Hematopoietic multipotent progenitor cell treated with erythropoietin and hydrocortisone succinate and interleukin-3 and kit ligand, for 8 days (in vitro differentiated cells): ENCODE measurements at places on chromosomes 4 and X.

- peak; percentile 5 for DNase-seq
Measured at GRCh38 chr4:79913581-79913980, 159.4 kb downstream of the ANTXR2 start.

GRCh38 chr4:26083987-26084386, 170.0 kb downstream of the SMIM20 start:
- DNase-seq = no peak

GRCh38 chr4:113457886-113458285, 303.7 kb downstream of the CAMK2D start:
- DNase-seq = no peak

DNA sequence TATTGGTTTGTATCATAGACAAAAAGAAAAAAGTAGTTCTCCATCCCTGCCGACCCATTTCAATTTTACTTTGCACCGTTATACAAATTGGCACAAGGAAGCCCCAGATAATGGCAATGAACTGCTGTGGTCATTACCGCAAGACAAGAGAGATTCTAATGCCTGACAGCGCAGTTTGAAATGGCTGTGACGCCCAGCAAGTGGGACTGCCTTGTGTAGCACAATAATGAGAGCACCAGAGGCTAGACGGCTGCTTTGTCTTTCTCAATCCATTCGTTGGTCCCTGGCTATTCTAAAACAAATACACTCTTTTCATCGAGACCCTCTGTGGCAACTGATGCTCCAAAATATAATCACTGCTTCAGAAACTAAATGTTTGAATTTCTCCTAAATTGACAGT, 192.4 kb upstream of the NEIL3 start:
- no peak for DNase-seq

DNA sequence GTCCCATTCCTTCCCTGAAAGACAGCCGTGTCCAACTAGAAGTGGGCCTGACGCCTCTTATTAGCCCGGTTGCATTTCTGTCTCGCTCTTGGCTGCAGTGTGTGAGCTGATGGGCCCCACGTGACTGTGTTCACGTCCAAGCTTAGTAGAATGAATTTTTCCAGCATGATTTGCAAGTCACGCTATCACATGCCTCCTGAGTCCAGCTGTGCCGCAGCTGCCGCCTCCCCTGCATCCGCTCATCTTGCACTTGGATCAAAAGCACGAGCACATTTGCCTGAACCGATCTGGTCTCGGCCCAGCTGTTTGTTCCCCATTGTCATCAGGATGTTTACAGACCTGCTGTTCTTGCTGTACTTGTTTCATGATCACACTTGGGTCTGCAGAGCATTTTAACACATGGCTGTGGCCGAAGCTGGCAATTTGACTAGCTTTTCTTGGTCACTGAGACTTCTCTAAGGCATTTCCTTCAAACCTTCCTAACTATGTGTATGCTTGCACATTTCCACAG, 126.5 kb downstream of the KIT start:
- DNase-seq = peak; percentile 19

DNA sequence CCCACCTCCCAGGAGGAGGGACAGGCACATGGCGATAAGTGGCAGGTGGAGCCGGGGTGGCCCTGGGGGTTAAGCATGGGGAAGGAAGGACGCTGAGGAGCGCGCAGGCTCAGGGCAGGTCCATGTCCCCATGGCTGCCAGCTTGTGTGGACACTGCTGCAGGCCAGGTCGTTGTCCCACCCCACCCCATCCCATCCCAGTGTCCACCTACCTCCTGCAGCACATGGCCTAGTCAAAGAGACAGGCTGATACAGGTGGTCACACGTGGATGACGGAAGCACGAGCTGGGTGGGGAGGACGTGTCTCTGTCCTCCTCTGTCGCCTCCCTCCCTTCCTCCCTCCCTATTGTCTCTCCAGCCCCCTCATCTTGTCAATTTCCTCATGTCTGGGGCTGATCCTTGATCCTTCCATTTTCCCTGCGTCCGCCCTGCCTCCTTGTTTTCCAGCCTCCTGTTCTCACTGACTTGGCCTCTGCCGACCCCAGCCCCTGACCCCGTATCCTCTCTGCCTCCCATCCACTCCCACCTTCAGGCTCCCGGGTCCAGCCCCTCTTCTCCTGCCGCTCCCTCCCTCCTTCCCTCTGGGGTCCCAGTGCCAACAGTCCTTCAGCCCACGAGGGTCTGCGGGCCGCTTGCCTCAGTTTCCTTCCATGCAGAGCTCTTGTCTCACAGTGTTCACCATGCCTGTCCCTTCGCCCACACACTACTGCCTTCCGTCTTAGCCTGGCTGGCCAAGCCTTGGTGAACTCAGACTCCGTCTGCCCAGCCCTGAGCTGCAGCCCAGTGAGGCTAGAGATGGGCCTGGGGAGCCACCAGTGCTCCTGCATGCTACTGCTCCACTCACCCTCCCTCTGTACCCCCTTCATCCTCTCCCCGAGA, 15.5 kb upstream of the ADD1 start:
- no peak for DNase-seq

- DNase-seq = no peak
Measured at GRCh38 chrX:136192839-136193414, 45.6 kb downstream of the FHL1 start.

DNA sequence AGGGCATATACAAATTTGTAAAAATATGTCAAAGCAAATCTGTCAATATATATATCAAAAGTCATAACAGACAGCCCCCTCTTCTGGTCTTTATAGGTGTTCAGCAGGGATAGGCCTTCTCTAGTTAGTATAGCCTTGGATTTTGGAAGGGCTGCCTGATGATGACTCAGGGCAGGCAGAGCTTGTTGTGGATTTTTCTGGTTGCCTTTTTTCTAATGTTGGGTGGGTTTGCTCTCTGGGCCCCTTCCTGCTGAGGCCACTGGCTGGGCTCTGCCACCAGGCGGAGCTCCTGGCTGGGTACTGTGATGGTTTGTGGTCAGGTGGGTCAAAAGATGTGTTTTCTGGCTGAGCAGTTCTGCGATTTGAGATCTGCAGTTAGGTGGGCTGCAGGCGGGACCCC, 294.2 kb downstream of the GRIA2 start:
- no peak for DNase-seq

- DNase-seq = no peak
Measured at GRCh38 chr4:40536032-40536431, 93.6 kb downstream of the RBM47 start.

DNA sequence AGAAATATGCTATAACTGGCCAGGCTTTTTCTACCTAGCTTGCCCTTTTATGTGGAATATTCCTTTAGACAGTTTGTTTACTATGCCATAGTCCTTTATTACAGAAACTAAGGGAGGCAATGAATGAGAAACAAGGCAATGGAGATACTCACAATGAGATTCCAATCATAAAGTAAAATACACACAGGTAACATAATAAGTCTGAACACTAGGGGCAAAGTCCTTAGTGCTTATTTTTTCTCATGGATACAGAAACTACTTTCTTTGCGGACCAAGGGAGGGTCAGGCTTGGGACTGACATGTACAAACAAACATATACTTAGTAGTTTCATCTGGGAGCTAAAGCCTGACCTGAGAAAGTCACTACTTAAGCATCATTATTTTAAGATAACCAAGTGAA, 16.0 kb upstream of the UGT8 start:
- DNase-seq = no peak

GRCh38 chr4:73248416-73248815, 10.2 kb downstream of the ANKRD17 start:
- DNase-seq = no peak

GRCh38 chr4:88179261-88179660, 20.8 kb upstream of the ABCG2 start:
- no peak for DNase-seq

GRCh38 chr4:13539047-13539618, 5.2 kb downstream of the NKX3-2 start:
- no peak for DNase-seq

- no peak for DNase-seq
Measured at GRCh38 chr4:1416051-1416947, 10.1 kb upstream of the NKX1-1 start.

GRCh38 chrX:50458483-50458882, 12.1 kb downstream of the DGKK start:
- DNase-seq = no peak

DNA sequence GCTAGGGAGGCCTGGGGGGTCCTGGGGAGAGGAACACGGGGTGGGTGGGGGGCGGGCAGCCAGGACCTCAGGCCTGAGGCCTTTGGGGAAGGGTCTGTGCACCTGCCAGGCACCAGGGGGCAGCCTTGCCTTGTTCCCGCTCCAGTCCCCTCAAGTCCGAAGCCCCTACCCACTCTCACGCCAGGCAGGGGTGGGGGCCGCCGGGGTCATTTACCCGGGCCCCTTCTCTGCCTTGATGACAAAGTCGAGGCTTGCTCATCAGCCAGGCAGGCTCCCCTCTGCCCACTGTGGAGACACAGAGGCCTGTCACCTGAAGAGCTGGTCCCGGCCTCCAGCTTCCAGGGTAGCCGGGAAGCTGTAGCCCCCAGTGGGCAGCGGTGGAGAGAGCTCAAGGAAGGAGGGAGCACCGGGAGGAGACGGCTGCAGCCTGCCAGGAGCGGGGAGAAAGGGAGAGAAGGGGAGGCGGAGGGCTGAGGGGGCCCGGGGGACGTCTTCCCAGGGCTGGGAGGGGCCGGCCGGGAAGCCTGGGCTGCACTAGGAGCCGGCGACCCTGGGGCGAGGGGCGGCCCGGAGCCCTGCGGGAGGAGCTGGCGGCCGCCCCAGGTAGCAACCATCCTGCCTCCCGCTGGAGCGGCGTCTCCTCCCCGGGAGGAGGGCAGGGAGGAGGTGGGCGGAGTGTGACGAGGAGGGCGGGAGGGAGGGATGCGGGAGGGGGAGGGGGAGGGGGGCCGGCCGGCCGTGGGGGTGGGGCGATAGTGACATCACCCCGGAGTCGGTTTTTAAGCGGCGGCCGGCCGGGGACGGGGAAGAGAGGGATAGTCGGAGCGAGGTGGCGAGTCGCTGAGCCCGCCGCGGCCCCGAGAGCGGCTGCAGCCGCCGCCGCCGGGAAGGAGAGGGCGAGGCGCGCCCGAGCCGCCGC, at the start of gene SLC6A8:
Gene SLC6A8 (plus strand): TSS at position 806 of the 919 bp plus-strand sequence. CDS start 649 bp downstream, outside the sequence.
- DNase-seq = peak; percentile 58

GRCh38 chr4:84494076-84494475, 5.0 kb downstream of the NKX6-1 start:
- no peak for DNase-seq

- no peak for DNase-seq
Measured at GRCh38 chr4:89322671-89323070, 15.1 kb upstream of the GPRIN3 start.

DNA sequence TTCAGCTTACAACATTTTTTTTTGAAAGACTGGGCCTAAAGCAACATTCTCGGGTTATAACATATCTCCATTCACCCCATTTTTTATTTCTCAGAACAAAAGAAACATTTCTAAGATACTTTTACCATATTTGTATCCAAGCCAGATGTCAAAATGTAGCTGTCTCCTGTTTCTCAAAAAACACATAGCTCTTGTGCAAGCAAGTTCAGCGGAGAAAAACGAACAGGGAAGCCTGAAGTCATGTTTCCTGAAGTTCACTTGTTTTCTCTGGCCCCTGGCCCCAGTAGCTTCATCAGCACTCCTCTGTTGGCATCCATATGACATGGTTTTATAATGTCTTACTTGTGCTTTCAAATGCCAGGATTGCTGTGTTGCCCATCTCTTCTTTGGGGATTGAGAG, 218.2 kb downstream of the BANK1 start:
- no peak for DNase-seq

GRCh38 chrX:45740291-45740690, 539.6 kb upstream of the DIPK2B start:
- no peak for DNase-seq

DNA sequence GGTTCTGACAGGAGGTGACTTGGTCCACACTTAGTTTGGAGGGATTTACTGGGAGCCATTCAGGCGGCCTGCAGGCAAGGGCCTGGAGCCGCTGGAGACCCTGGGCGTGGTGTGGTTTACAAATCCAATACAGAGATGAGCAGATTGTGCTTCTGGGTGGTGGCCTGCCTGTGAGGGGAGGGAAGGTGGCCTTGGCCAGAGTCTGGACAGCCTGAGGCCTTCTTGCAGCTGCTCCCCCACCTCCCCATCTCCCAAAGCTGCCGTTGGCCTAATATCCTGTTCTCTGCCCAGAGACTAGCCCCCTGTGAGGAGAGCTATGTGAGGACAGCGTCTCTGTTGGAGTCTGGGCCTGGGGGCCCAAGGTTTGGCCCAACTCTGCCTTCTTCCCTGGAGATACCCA, 163.9 kb upstream of the MAMLD1 start:
- no peak for DNase-seq

- no peak for DNase-seq
Measured at GRCh38 chrX:50093625-50094024, 107.2 kb downstream of the AKAP4 start.

DNA sequence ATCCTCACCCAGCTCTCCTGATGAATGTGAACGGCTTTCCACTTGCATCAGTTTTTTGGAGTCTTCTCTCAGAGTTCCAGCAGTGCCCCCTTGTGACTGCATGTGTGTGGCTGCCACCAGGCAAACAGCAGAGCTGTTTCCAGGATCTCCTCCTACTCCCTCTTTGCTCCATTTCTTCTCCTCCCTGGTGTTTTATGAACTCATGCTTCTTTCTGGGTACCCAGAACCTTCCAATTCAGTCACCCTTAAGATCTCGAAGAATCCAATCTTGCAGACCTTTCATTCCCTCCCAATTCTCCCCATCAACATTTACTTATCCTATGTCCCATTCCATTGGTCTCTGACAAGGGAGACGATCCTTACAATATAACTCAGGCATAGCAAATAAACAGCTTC, 6.8 kb upstream of the TCEANC start:
- peak; percentile 83 for DNase-seq

- DNase-seq = no peak
Measured at GRCh38 chr4:177267911-177268310, 41.8 kb upstream of the NEIL3 start.

- DNase-seq = no peak
Measured at GRCh38 chr4:142648378-142648777, 197.7 kb downstream of the INPP4B start.

DNA sequence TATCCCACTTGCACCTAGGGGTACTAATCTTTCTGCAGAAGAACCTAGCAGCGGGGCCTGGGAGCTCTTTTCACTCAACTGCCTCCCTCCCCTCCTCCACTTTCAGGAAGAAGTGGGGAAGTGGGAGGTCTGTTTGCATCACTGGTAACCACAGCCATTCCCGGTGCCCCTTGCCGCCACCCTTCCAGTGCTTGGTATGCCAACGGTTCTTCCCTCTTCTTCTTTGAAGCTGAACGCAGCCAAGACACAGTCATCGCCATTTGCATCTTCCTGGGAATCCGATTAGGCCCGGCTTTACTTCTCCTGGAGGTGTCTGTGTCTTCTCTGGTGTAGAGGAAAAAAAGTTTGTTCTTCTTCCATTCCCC, 47.2 kb upstream of the RBPJ start:
- DNase-seq = no peak

- DNase-seq = peak; percentile 16
Measured at GRCh38 chr4:154329268-154329868, 162.2 kb downstream of the DCHS2 start.

GRCh38 chrX:88424541-88424940, 322.5 kb upstream of the CPXCR1 start:
- no peak for DNase-seq

DNA sequence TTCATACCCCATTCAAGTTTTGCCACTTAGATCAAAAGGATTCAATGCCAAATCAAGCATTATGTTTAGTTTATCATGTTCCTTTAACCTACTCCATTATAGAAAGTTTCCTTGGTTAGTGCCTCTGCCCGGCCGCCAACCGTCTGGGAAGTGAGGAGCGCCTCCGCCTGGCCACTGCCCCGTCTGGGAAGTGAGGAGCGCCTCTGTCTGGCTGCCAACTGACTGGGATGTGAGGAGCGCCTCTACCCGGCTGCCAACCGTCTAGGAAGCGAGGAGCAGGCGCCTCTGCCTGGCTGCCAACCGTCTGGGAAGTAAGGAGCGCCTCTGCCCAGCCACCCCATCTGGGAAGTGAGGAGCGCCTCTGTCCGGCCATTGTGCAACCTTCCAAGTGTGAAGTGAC, 36.3 kb upstream of the PDGFRA start:
- DNase-seq = no peak
